ENCODE measurements at places on chromosomes 1 and 21.
A peak's percentile ranks its signal among the peaks of the same experiment; 100 is the strongest.

- DNase-seq, result no peak
Measured at GRCh38 chr1:176243746-176244145, 36.7 kb upstream of the COP1 start.

DNA sequence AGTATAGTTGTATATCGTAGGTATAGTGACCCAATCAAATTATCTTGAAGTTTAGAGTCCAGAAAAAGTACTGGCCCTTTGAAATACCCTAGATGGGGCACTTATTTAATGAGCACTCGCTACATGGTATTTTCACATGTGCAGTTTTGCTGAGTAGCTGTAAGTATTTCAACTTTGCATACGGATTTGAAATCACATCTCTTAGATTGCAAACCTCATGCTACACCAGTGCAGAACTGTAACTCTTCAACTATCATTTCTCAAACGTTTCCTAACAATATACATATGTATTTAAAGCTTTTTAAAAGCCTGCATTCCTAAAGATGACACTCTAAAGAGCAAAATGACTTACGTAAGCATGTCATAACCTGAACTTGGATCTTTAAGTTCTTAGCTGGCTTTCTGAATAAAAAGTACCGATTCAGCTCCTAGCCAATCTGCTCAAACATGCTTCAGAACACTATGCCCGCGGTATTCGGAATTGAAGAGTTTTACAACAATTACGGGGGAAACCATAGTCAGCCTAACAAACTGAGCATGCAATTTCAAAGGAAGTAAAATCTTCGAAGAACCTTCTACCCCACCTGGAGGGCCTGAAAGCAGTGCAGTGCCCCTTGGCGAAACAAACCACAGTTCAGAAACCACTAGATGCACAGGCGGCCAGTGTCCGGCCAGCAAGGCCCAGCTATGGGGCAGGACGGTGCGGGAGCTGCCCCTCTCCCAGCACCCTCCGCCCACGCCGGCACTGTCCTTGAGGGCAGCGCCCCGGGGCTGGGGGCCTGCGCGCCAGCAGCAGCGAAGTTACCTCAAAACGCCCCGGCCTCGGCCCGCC, 863 bp downstream of the FH start:
- DNase-seq, result no peak

DNA sequence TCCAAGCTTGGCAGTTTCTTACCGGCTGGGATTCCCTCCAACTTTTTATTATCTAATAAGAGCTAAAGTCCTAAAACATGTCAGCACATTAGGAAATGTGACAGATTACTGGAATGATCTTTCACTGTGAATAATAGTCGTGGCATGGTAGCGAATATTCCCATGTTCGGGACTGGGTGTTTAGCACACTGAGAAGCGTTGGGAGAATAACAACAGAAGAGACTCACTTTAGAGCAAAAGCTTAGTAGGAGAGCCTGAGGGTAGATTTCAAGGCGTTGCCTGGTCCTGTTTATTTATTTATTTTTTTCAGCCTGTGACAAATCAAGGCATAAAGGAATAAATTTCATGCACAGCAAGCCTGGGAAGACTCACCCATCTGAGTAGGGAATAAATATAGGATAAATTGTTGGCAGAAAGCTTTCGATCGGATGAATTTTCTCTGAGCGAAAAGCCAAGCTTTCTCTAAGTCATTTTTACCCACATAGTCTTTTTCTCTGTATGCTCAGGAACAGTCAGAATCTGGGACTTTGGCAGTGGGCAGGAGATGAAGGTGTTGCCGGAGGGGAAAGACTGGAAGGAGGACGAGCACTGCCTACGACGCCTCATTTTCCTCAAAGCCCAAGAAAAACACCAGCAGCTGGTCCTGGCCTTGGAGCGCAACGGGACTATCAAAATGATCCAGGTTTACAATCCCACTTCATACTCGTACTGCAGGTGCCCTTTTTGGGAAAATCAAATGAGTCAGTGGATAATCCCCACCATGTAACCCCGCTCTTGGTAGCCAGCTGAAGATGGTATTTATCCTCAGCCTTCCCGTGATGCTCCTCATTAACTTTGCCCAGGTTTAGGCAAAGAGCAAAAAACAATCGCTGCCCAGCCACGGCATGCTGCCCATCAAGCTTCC, 97.2 kb downstream of the WDR64 start:
- no peak for DNase-seq

GRCh38 chr1:44354268-44354839, 703 bp downstream of the ERI3 start:
- DNase-seq, result no peak

- DNase-seq, result no peak
Measured at GRCh38 chr21:14119038-14119437, 91.7 kb downstream of the LIPI start.

GRCh38 chr1:58815686-58816071, 31.8 kb upstream of the JUN start:
- peak; percentile 25 for DNase-seq

- DNase-seq, result no peak
Measured at GRCh38 chr1:30745834-30746208, 11.8 kb downstream of the LAPTM5 start.
